ENCODE measurements at places on chromosomes 7 and 10.

GRCh38 chr10:46540412-46541016, 15.9 kb downstream of the GPRIN2 start:
- DNase-seq = no peak

DNA sequence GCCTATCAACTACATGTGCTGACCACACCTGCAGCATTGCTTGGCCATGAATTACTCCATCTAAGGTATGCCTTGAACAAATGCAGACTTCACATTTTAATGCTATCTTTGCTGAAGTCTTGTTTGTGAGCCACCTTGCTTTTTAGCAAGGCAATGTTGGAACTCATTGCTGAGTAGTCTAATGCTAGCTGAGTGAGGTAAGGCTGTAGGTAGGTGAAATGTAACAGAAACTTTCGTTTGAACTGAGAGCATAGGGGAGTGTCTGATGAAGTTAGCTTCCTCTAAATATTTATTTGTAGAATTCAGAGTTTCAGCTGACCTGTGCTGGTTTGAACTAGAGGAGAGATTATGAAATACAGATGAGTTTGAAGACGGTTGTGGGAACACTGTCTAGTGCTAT, 238.5 kb downstream of the SEMA3A start:
- DNase-seq = no peak

DNA sequence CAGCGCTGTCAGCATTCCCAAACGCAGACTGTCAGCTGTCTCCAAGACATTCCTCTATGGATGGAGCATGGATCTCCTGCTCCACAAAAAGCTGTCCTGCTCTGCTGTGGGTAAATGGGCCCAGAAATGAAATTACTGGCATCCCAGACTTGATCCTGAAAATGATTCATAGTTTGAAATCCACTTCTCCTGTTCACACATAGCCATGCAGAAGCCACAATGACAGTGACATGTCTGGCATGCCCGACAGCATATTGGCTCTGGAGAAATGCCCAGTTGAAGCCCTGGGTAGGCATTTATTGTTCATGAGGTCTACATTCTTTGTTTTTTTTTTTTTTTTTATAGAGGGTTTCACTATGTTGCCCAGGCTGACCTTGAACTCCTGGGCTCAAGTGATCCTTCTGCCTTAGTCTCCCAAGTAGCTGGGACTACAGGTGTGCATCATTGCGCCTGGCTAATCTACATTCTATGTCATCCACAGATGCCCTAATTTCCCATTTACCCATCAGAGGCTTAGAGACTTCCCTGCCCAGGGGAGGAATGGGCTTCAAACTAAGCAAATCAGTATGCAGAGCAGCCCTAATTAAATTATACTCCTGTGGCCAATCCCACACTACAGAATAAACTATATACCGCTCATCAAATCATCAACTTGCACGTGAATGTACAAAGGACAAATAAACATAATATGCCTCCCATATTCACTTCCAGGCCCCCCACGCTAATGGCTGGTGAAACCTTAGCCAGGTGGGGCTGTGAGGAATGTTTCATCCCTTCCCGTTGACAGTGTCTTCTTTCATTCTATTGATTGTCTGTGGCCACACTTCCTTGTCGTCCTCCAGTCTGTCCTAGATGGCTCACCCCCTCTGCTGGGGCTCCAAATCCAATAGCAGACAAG, 61.8 kb upstream of the EEPD1 start:
- DNase-seq = no peak

DNA sequence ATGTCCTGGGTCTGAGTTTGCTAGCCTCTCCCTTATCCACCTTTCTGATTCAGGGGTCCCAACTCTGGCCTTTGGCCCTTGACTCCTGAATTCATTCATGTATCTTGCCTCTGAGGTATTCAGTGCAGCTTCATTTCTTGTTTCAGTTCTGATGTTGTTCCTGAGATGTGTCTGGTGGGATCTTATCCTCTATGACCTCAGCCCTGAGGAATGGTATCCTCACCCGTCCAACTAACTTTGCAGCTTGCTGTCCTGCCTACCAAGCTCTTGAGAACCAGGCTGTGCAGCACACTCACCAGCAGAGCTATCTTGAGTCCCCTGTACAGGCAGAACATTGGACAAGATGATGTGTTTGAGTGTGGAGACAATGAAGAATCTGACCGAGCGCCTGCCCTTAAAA, 13.8 kb downstream of the SUFU start:
- no peak for DNase-seq

GRCh38 chr7:101363734-101364374, 1.2 kb downstream of the COL26A1 start:
- no peak for DNase-seq

DNA sequence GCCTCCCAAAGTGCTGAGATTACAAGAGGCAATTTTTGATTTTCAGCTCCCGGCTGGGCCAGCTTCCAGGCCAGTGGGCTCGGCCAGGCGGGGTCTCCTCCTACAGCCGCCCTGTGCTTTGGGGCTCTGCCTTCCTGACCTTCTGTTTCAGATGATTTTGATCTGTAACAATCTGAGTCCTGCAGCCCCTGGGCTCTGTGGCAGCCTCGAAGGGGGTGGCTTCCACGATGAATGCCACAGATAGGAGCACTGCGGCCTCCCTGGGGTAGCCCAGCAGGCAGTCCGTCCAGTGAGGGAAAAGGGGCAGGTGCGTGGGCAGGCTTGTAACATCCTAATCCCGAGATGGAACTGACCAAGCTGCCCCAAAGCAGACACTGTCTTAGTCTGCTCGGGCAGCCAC, 177.5 kb downstream of the DNAJB6 start:
- no peak for DNase-seq

DNA sequence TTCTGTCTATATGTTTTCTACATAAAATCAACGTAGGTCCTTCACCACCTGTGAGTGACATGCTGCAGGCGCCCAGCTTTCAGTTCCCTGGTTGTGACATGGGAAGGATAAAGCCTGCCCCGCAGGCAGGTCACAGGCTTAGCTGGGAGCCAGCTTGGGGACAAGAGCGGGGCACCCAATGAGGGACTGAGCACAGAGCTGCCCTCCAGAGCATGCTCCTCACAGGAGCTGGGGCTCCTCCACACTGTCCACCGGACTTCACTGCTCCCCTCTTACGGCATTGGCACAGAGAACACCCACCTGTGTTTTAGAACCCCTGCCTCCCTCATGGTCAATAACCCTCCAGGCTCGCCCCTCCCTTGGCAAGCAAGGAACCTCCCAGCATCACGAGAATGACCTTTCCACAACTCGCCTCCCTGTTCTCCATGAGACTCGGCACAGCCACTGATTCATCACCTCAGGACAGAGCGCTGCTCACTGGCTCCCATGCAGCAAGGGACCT, 187.1 kb downstream of the TNS3 start:
- no peak for DNase-seq

- no peak for DNase-seq
These were observed 667.6 kb upstream of the FOXK1 start for GRCh38 chr7:4014346-4015050.

GRCh38 chr10:24503461-24504320, 220.0 kb downstream of the ARHGAP21 start:
- DNase-seq = no peak

- DNase-seq = no peak
These were observed 165.9 kb downstream of the DNAJB6 start for GRCh38 chr7:157502701-157503111.

- DNase-seq = no peak
These were observed 61.5 kb downstream of the CPVL start for GRCh38 chr7:29084832-29085231.

DNA sequence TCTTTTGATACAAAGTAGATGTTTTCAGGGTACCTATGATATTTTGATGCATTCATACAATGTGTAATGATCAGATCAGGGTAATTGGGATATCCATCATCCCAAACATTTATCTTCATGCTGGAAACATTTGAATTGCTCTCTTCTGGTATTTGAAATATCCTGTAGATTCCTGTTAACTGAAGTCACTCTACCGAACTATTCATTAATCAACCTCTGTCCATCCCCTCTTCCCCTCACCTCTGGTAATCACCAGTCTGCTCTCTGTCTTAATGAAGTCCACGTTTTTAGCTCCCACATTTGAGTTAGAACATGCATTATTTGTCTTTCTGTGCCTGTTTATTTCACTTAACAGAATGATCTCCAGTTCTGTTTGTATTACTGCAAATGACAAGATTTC, 11.3 kb downstream of the MTG1 start:
- no peak for DNase-seq

DNA sequence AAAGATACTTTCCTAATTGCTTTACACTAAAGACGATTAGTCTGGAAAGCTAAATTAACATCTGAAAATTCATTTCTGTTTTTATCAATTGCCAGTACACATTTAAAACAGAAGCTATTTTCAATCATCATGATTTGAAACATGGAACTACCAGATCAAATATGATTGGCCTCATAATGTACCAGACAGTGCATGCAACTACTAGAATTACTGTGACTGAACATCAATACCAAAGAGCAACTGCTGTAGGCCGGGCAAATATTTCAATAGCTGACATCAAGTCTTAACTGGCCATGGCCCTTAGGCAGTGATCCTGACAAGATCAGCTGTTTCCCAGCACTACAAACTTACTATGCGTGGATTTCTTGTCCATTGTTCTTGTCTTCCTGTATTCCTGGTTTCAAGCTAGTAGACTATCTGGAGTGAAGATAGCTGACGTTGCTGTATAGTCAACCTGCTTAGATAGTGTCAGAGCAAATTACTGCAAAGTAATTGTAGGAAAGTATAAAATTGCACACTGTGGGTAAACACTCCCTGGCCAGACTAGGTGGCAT, 21.7 kb upstream of the WNT16 start:
- DNase-seq = no peak

GRCh38 chr7:66075590-66076461, at the start of gene ASL:
TSS of gene ASL (plus strand) at chr7:66075819. CDS start at chr7:66076082, 263 bp downstream.
- peak; percentile 73 for DNase-seq

DNA sequence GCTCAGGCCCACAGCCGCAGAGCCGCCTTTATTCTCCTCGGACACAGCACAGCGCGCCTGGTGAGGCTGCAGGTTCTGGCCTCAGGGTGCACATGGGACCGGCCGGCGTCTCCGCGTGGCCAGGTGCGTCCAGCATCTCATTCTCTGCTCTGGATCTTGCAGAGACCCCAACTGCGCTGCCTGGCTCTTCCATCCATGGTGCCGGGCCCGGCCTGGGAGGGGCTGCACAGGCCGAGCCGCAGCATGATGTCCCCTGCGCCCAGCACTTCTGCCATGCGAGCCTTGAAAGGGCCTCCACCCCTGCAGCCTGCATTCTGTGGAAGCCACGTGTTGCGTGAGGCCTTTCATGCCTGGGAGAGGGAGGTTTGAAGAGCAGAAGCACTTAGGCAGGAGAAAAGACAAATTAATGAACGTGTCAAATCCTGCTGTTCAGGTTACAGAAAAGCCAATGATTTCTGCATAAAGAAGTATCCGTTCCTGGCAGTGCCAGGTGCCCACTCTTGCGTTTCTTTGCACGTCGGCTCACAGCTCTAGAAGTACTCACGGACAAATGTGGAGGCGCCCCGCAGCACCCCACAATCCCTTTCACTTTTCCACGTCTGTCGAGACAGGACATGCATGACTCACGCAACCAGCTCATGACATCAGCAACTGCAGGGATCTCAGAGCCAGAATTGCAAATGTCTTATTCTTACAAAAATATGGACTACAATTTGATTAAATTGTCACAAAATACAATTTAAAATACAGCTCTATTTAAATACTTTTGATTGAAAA, 571.4 kb downstream of the DNAJB6 start:
- DNase-seq = no peak

DNA sequence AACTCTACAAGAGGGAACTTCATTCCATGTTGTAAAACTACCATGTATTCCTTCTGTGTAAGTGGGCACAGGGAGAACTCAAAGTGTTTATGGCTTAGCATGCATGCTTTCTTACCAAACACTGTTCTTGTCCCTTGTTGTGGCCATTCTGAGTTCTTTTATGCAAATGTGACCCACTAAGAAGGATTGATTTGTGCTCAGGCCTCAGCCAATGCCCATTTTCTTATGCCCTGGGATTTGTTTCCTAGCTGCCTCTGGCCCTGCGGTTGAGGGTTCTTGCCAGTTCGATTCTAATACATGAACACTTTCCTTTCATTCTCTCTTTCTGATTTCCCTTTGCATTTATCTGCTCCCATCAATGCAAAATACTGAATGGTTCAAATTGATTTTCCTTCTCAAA, 316.7 kb downstream of the NRG3 start:
- no peak for DNase-seq

GRCh38 chr10:70602665-70603448, at the start of gene PRF1:
TSS of gene PRF1 (minus strand) at chr10:70602741. CDS start at chr10:70600902, 1,839 bp downstream.
- DNase-seq = no peak

GRCh38 chr10:69160809-69161241, 19.2 kb upstream of the SUPV3L1 start:
- peak; percentile 17 for DNase-seq

DNA sequence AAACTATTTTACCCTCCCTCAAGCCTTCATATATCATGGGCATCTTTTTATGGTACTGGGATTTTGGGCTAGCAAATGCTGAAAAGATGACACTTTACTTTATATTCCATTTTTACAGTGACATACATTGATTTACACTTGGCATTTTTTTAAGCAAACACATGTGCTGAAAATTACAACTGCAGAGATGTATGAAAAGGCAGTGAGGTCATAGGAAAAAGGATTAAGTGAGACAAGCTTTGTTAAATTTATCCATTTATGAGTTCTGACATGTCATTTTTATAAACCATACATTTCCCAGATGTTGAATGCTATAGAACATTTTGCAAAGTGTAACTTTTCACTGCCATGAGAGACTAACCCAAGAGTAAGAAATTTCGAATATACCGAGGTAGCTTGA, 68.8 kb upstream of the RSU1 start:
- no peak for DNase-seq

- DNase-seq = no peak
These were observed 533.5 kb downstream of the GPAM start for GRCh38 chr10:111650088-111650487.

DNA sequence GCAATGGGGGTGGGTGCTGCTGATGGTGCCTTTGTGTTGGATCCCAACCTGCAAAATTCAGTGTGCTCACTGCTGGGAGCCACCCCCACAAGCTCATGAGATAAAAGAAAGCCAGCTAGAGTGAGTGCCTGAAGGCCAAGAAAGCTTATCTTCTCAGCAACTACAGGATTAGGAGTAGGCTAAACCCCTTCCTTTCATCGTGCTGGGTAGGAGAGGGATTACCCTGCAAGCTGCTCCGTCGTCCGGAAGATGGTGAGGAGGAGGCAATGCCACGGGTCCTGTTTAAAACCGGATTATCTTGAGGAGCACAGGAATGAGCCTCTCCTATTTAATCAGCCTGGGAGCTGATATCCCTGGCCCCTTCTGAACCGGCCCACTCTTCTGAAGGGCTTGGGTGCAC, 258.0 kb downstream of the GALNT17 start:
- DNase-seq = no peak

- DNase-seq = no peak
These were observed 170.9 kb upstream of the MAGI2 start for GRCh38 chr7:79624336-79624735.

- DNase-seq = no peak
These were observed 38.4 kb upstream of the PSAP start for GRCh38 chr10:71889388-71889987.
